Urinary bladder (tissue), 4 donors: ENCODE measurements at places on chromosomes 11 and 22. TPM values are rescaled to one million over a fixed set of nuclear protein-coding genes. Genes with fewer than 3 reads are reported as not detected.

DNA sequence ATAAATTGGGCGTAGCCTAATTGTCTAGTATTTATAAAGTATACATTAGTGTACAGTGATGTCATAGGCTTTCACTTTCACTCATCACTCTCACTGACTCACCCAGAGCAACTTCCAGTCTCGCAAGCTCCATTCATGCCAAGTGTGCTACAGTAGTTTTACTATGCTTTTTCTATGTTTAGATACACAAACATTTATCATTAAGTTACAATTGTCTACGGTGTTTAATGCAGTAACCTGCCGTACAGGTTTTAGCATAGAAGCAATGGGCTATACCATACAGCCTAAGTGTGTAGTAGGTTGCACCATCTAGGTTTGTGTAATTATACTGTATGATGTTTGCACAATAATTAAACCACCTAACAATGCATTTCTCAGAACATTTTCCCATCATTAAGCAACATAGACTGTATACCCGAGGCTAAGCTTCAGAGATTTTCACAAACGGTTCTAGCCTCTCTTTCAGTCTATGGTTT, 17.5 kb downstream of the OR9G1 start:
- no peak for DNase-seq

Gene CLTCL1
- total RNA-seq = 7.0 TPM

- DNase-seq = no peak
These were observed 101.1 kb upstream of the APOA1 start for GRCh38 chr11:116938471-116939070.

GRCh38 chr22:35911877-35912276, 116.7 kb downstream of the RBFOX2 start:
- no peak for DNase-seq

Gene LRRC56
- total RNA-seq = 0.90 TPM

DNA sequence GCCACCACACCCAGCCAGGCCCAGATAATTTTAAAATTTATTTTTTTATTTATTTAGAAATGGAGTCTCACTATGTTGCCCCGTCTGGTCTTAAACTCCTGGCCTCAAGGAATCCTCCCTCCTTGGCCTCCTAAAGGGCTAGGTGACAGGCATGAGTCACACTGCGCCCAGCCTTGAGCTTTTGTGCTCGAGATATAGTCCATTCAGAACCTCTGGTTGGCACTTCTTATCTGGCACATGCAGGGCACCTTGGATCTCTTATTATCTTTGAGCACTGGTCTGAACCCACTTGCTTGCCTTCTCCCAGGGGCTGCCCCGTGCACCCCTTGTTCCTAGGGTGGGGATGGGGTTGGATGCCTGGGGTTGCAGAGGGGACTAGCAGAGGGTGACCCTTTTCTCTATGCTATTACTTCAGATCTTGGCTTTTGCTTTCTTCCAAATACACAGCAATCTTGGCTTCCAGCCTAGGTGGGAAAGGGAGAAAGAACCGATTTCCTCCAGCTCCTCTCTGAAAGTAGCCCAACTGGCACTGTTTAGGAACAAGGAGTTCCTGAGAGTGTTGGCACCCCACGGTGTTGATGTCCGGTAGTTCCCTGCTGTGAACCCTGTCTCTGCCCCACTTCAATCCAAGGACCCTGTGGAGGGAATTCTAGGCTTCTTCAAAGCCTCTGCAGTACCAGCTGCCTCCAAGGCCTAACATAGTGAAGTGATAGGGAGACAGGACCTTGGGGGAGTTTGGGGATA, 1.3 kb upstream of the SLC3A2 start:
- DNase-seq = no peak

DNA sequence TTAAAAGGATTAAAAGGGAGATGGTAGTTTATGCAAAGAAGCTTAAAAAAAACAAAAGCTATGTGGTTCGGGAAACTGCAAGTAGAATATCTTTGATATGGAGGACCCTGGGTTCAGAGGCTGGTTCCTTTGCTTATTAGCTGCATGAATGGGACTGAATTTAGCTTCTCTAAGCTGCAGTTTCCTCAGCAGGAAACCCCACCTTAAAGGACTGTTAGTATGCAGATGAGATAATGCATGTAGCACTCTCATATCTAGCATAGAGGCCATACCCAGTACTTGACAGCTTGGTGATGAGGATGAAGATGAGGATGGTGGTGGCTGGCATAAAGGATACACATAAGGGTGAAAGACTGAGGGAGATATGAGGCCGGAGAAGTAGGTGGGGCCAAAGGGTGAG, 134.6 kb downstream of the RRAS2 start:
- no peak for DNase-seq

DNA sequence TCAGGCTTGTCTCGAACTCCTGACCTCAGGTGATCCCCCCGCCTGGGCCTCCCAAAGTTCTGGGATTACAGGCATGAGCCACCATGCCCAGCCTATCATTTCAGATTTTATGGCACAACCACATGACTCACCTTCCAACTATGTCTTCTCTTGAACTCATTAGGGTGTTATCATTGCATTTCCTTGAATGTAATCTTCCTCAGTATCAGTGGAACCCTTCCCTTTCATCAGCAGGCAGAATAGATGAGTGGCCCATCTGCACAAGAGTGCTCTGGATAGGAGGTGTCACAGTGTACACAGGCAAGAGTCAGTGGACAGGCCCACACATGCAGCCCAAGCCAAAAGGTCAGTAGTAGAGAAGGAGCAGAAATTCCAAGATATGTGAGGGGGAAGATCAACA, 29.1 kb upstream of the AQP11 start:
- DNase-seq = no peak

Gene IL18
- total RNA-seq = 18.1 TPM

Gene ZP1
- not detected for total RNA-seq

- DNase-seq = no peak
These were observed 308.8 kb downstream of the LUZP2 start for GRCh38 chr11:24805671-24806070.

DNA sequence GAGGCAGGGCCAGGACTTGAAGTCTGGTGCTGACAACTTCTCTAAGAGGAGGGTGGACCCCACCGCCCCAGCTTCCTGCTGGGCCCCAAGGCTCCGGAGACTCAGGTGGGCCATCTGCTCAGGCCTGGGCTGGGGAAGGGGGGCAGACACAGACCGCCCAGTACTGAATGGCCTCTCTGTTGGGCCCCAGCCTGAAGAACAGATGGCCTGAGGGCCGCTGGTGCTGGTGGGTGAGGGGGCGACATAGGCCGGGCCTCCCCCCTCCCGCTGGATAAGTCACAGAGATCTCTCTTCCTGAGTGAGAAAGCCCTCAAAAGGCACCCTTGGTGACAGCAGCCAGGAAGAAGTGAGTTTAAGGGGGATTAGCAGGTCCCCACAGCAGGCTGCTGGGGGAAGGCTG, 12.5 kb upstream of the TP53I11 start:
- DNase-seq = no peak

DNA sequence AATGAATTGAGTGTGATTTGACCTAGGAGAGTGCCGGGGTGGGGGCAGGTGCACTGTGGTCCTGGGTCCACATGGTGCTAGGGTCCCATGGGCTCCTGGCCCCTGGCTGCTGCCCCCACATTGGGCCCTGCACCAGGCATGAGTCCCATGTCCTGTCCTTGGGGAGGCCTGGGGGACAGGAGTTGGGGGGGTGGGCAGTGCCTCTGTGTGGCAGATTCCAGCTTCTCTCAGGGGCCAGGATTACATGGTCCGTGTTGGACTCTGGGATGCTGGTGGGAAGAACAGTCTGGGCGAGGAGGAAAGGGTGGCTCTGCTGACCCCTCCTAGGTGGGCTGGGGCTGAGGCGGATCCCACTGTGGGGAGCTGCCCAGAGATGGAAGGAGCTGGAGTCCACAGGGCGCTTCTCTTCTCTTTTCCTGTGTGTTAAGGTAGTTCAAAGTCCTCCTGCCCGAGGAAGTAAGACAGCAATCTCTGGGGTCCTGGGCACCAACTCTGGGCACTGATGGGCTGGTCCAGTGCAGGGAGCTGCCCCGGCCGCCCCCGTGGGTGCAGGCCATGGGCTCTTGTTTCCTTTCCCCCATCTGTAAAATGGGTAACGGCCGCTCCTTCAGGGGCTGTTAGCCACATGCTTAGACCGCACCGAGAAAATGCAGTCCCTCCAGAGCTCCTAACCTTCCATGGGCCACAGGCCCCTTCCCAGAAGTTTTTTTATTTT, 19.8 kb downstream of the KCNQ1 start:
- DNase-seq = no peak

- DNase-seq = no peak
These were observed 90.7 kb downstream of the RTL6 start for GRCh38 chr22:44407171-44407986.

Gene HBG2
- total RNA-seq = 2,457 TPM

DNA sequence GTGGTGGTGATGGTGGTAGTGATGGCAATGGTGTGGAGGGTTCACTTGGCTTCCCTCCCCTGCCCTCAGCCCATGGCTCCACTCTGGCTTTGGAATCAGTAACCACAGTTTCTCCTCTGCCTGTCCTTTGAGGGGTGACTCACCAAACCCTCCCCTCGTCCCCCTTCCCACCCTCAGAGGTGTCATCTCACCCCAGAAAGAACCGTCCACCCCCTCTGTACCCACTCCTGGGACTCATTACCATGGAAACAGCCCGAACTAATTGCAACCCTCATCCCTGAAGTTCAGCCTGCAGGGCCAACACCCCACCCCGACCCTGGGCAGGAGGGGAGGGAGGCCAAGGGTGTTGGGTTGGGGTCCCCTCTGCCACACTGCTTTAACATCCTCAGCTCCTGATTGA, 26.6 kb downstream of the PHLDB1 start:
- DNase-seq = no peak

Gene GRIK4
- 0.37 TPM for total RNA-seq

DNA sequence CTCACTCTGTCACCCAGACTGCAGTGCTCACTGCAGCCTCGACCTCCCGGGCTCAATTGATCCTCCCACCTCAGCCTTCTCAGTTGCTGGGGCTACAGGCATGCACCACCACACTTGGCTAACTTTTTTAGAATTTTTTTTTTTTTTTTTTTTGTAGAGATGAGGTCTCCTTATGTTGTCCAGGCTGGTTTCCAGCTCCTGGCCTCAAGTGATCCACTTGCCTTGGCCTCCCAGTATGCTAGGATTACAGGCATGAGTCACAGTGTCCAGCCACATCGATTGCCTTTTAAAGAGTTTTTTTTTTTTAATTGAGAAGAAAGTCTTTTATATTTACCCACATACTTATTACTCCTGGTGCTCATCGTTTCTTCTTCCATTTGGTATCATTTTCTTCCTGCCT, 30.0 kb downstream of the PARVG start:
- DNase-seq = no peak

- DNase-seq = no peak
These were observed 2.3 kb downstream of the ANO9 start for GRCh38 chr11:439315-440064.

Gene KRTAP5-7
- total RNA-seq = 0.26 TPM

Gene PATZ1
- 17.6 TPM for total RNA-seq

DNA sequence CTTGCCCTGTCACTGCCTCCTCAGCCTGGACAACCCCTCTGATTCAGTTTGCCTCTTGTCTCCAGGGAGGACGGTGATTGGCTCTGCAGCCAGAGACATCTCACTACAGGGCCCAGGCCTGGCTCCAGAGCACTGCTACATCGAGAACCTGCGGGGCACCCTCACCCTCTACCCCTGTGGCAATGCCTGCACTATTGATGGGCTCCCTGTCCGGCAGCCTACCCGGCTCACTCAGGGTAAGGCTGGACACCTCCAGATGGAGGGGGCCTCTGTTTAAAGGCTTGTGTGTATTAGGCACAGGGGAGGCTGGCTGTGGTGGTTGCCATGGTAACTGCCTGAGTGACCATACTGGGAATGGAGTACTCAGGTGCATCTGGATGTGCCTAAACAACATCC, 8.6 kb downstream of the PHLDB1 start:
- no peak for DNase-seq

Gene ANKRD49
- 34.5 TPM for total RNA-seq

Gene YWHAH
- total RNA-seq = 66.2 TPM

DNA sequence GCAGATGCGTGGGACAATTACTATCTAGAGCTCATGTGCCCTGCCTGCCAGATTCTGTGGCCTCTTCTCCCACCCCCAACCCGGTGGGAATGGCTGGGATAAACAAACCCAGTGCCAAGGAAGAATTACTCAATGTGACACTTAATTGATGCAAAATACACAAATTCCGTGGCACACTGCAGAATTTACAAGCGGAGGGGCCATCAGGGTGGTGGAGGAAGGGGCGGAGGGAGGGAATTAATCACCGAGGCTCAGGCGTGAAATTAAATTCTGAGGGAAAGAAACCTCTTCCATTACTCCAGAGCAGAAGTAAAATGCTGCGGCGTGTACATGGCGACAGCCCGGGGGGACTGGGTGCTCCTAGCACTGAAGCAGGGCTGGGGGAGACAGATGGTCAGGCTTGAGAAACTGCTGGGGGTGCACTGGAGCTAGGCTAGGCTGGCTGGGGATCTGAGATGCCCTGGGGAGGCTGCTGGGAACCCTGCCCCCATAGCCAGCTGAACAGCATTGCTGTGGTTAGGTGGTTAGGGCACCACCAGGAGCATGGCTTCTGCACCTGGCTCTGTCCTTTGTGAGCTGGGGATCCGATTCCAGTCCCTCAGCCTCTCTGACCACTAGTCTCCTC, 200.6 kb downstream of the CEP164 start:
- DNase-seq = no peak

- DNase-seq = no peak
These were observed 62.0 kb downstream of the GGTLC2 start for GRCh38 chr22:22706253-22706915.

Gene PRG3
- total RNA-seq = not detected

DNA sequence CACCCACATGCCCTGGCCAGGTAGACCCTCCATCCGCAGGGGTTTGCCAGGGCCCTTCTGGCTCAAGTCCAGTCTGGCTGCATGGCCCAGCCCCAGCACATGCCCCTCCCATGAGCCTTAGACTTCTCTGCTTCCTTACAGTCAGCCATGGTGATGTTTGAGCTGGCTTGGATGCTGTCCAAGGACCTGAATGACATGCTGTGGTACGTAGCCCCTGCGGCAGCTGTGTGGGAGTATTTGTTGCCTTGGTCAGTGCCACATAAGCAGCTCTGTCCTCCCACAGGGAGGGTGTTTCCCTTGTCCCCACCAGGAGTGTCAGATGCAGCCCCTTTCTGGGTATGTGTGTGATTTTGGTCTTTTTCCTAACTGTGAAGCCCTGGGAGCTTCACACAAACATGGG, 17.5 kb downstream of the CDC45 start:
- DNase-seq = no peak

Gene SYT12
- 0.26 TPM for total RNA-seq

DNA sequence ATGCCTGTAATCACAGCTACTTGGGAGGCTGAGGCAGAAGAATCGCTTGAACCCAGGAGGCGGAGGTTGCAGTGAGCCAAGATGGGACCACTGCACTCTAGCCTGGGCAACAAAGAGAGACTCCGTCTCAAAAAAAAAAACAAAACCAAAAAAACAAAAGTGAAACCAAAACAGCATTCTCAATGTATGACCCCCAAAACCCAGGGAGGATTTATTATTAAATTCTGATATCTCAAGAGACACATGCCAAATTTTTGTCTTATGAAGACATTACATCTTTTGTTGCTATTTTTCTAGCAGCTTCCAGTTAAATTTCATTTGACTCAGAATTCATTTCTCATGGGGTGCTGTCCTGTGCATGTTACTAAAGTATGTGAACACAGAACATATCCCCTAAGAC, 3.0 kb upstream of the YPEL4 start:
- DNase-seq = no peak
